AG09309 (cell line): ENCODE measurements at places on chromosomes 2 and 18.

GRCh38 chr2:12131975-12132374 lies 385.5 kb downstream of the LPIN1 start:
- peak; percentile 10 for DNase-seq

- DNase-seq, result no peak
These were observed 71.0 kb downstream of the DCDC2C start for GRCh38 chr2:3774336-3774735.

DNA sequence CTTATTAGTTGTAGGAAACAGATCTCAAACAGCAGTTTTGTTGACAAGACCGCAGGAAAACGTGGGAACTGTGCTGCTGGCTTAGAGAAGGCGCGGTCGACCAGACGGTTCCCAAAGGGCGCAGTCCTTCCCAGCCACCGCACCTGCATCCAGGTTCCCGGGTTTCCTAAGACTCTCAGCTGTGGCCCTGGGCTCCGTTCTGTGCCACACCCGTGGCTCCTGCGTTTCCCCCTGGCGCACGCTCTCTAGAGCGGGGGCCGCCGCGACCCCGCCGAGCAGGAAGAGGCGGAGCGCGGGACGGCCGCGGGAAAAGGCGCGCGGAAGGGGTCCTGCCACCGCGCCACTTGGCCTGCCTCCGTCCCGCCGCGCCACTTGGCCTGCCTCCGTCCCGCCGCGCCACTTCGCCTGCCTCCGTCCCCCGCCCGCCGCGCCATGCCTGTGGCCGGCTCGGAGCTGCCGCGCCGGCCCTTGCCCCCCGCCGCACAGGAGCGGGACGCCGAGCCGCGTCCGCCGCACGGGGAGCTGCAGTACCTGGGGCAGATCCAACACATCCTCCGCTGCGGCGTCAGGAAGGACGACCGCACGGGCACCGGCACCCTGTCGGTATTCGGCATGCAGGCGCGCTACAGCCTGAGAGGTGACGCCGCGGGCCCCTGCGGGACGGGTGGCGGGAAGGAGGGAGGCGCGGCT lies at the start of gene TYMS:
TSS of gene TYMS (plus strand) at position 343 of the 690 bp plus-strand sequence. CDS start at position 433, 90 bp downstream.
- DNase-seq, result no peak

- DNase-seq, result no peak
These were observed 585.9 kb upstream of the ID2 start for GRCh38 chr2:8095978-8096377.

GRCh38 chr2:102045697-102046096 lies 53.9 kb downstream of the IL1R2 start:
- no peak for DNase-seq

- no peak for DNase-seq
These were observed 39.9 kb downstream of the KIF1A start for GRCh38 chr2:240780023-240780700.

DNA sequence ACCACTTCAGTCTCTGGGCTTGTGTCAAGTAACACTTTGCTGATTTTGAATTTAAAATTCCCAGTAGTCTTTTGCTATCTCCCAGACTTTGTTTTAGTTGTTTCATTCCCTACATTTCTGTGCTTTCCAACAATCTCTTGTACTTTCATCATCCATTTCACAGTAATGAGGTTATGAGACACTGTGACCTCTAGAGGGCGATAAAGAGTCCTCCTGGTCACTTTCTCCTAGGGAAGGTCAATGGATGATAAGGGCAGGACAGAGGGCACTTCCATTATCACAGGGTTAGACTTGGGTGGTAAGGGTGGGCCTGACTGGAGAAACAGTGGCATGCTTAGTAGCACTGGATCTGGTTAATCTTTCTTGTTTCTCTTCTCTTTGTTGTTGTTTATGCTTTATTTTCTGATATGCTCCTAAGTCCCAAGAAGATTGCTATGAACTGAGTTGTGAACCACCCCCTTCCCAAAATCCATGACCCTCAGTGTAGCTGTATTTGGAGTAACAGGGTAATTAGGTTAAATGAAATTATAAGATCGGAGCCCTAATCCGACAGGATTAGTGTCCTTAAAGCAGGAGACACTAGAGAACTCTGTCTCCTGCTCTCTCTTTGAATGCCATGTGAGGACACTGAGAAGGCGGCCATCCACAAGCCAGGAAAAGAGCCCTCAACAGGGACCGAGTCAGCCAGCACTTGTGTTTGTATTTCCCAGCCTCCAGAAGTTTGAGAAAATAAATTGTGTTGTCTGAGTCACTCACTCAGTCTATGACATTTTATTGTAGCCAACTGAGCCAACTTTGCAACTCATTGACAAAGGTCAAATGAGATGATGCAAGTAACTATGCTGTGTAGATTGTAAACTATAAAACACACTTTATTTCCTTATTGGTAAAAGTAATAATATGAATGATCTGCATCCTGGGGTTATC lies 779.2 kb downstream of the CNTNAP5 start:
- DNase-seq, result no peak

DNA sequence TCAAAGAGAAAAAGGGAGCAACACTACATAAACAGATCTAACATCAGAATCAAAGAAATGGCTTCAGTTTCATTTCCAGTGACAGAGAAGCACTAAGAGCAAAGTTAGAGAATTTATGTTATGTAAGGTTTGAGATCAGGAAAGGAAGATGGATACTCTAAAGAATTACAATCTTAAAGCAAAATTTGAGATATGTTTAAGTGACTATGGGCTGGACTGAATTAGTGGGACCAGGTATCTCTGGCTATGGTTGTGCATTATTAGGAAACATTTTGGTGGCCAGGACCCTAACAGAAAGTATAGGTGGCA lies 208.2 kb downstream of the CCDC178 start:
- no peak for DNase-seq

GRCh38 chr2:191797942-191798876 lies 48.7 kb downstream of the CAVIN2 start:
- no peak for DNase-seq

DNA sequence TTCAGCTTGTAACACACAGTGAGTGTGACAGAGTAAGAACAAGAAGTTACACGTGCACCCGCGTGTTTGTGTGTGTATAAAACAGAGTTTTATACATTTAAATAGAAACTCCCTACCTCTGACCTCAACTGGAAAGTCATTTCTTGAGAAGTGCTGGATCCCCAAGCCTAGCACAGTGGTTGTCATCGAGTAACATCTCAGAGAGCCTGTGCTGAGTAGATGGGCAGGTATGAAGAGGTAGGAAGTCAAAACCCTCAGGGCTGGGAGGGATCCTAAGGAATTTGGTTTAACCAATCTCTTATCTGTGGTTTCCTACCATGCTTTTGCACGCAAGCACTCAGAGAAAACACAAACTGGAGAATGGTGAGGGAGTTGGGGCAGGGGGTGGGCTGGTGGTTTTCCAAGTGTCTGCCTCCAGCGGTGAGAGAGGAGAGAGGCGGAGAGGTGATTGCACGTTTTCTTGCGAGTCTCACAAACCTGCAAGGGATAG lies 9.2 kb downstream of the ACOXL start:
- no peak for DNase-seq

GRCh38 chr2:110732422-110733413 lies at the start of gene ACOXL:
Gene ACOXL, plus strand, starts transcription at chr2:110732573. Its CDS starts 35,817 bp downstream, at chr2:110768390.
- no peak for DNase-seq

DNA sequence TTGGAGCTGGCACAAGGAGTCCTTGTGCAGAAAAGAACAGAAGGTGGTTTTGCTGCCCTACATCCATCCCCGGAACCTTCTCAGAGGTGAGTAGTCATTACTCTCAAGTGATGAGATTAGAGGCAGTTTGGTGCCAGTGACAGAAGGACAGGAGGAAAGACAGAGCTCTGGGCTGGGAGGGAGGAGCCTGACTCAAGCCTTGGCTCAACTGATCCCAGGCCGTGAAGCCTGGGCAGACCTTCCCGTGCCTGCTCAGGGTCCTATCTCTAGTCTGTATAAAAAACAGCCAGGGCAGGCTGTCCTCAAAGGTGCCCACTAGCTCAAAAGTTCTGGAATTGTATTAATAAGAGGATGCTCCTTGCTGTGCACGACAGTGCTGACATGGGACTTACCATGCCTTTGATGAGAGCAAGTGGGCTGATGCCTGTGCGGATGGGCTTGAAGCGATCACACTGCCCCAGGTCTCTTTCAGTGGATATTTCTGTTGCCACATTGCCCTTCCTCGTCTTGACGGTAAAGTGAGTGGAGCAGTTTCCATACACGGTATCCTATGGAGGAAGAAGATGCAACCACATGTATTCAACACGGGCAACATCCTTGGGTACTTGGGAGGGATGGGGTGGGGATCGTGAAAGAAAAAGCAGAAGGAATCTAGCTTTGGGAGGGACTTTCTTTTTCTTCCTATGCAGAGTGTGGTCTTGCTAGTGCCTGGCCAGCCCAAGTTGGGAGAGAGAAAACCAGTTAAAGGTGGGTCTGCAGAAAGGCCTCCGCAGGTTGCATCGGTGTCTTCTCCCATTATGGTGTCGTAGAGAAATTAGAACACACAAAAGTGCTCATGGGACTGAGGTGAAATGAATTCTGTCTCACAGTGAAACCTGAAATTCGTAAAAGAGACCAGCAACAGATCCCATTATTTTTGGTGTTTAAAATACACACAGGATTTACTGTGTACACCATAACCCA lies 6.9 kb downstream of the APOB start:
- no peak for DNase-seq

GRCh38 chr2:27007416-27008374 lies 25.1 kb upstream of the TMEM214 start:
- no peak for DNase-seq

GRCh38 chr2:34234823-34235222 lies 635.7 kb upstream of the FAM98A start:
- no peak for DNase-seq

GRCh38 chr2:170262343-170262742 lies 84.4 kb downstream of the MYO3B start:
- DNase-seq, result no peak

DNA sequence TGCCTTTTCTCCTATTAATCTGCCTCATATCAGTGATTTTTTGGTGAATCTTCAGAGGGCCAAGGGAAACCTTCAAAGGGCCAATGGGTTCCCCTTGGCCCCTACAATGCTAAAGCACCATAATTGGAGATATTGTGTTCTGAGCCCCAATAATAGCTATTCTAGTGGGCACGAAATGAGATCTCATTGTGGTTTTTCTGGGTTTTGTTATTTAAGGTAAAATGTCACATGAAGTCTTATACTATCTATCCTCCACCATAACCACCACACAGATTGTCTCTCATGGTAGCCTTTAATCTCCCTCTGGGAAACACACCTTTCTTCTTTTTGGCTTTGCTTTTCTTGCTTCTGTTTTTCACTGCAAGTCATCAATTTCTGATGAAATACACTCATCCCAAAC lies 152.8 kb downstream of the B3GNT2 start:
- DNase-seq, result no peak

DNA sequence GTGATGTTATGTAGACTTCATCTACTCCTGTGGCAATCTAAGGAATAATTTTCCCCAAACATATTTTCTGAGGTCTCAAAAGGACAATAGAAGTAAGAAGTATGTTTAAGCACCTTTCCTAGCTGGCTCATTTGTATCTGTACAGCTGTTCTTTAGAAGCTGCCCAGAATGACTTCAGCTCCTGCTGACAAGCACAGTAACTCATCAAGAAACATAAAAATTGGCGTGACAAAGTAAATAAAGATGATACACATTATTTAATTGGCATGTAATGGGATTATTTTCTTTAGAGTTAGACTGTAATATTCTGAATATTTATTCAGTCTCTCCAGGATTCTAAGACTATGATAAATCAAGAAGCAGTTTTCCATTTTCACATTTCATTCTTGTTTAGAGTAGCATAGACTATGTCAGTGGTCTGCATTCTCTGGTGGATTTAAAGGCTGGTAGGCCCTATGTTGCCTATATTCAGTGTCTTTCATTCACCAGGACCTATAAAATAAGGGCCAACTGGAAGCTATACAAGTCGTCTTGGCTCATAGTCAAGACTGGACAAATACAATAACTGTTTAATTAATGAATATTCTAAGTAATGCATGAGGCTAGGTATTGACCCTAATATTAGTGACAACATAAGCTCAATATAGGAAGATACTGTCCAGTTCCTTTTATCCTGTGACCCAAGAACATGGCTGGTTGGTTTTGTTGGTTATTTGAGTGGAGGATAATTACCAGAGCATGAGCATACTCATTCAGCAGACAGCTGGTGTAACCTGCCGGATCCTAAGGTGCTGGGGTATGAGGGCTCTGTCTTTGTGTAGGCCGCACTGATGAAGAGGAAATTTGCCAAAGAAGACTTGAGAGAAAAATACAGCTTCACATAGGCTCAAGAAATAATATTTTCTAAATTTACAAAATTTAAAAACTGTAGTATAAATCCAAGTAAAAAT lies 107.0 kb downstream of the PDE1A start:
- no peak for DNase-seq

- no peak for DNase-seq
These were observed 167.5 kb downstream of the SLC39A10 start for GRCh38 chr2:195824478-195824877.

DNA sequence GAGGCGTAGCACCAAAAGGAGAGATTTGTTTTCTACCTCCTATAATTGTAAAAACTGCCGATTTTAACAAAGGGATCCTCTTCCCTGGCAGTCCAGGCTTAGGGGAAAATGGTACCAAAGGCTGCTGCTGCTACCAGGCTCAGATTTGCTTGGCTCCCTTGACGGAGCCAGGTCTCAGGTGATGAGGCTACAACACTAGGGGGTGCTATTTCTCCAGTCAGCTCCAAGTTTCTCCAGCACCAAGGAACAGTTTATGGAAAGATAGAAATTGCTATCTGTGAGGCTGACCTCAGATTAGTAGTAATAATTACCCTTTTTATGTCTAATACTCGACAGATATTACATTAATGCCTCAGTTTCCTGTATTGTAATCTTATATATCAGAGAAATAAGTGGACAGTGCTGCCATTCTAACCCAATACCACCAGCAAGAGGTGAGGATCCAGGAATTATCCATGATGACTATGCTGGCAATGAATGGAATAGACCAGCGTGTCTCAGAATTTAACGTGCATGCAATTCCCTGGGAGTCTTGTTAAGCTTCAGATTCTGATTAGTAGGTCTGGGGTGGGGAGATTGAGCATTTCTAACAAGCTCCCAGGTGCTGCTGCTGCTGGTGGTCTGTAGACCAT lies 111.3 kb downstream of the ESCO1 start:
- DNase-seq, result no peak

DNA sequence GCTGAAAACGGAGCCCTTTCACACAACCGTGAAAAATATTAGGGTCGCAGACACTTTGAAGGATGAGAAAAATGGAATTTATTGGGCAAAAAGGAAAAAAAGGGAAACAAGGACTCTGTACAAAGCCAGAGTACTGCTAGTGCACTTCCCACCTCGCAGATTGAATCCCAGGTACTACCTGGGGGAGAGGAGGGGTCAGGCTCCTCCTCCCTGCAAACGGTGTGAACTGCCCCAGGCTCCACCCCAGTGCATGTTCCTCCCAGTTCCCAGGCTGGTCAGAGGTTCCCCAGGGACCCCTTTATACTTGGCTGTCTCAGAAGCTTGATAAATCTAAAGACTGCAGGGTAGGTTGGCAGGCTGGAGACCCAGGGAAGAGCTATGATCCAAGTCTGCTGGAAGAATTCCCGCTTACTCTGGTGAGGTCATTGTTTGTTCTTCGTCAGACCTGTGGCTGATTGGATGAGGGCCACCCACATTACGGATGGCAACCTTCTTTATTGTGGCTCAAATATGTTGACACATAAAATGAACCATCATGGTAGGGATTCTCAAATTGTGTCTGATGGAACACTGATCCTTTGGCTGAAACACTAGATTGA lies 290.4 kb upstream of the POU3F3 start:
- DNase-seq, result no peak

GRCh38 chr2:118774458-118775133 lies 72.9 kb downstream of the EN1 start:
- no peak for DNase-seq
